Cardiac muscle cell (in vitro differentiated cells and primary cell): ENCODE measurements at places on chromosomes 13 and 19.

- peak overlapping the region; percentile 87 for H3K4me3 ChIP-seq
- no peaks in the 10 kb centered on the region for H3K27me3 ChIP-seq
- H3K36me3 ChIP-seq = no peaks in the 10 kb centered on the region
- H3K27ac ChIP-seq = peak overlapping the region; percentile 72
Measured at GRCh38 chr19:39996218-39996810, 546 bp upstream of the ZNF546 start.

DNA sequence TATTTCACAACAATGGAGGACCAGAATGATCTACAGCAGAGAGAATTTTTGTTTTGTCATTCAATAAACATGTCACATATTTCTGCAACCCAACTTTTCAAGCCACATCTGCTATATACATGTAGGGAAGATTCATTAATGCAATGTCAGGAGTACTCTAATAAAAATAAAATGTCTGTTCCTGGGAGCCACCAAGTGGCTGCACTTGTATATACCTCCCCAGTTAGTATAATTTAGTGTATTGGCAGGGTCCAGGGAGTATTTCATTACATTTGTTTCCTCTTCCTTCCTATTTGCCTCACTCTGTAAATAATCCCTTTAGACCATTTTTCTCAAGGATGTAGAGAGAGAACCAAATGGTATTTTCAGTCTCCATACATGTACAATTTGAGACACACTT, 1169.0 kb downstream of the DIAPH3 start:
- H3K27ac ChIP-seq = no peak overlapping the region
- H3K4me3 ChIP-seq = no peak overlapping the region
- H3K36me3 ChIP-seq = no peaks in the 10 kb centered on the region
- H3K27me3 ChIP-seq = no peaks in the 10 kb centered on the region
- no peak for DNase-seq

GRCh38 chr13:36031490-36031889, 99.7 kb downstream of the DCLK1 start:
- H3K4me1 ChIP-seq = no peaks in the 10 kb centered on the region
- no peaks in the 10 kb centered on the region for H3K27me3 ChIP-seq
- H3K27ac ChIP-seq = no peak overlapping the region

- H3K27ac ChIP-seq = no peak overlapping the region
- H3K4me1 ChIP-seq = no peaks in the 10 kb centered on the region
- H3K4me3 ChIP-seq = no peak overlapping the region
- H3K36me3 ChIP-seq = no peaks in the 10 kb centered on the region
- peak; percentile 48 for DNase-seq
Measured at GRCh38 chr13:97659602-97660001, 225.6 kb downstream of the RAP2A start.

GRCh38 chr19:41325947-41326706, 16.2 kb downstream of the CCDC97 start:
- H3K27me3 ChIP-seq = no peaks in the 10 kb centered on the region
- DNase-seq = peak; percentile 34
- no peaks in the 10 kb centered on the region for H3K36me3 ChIP-seq
- H3K4me3 ChIP-seq = no peak overlapping the region

DNA sequence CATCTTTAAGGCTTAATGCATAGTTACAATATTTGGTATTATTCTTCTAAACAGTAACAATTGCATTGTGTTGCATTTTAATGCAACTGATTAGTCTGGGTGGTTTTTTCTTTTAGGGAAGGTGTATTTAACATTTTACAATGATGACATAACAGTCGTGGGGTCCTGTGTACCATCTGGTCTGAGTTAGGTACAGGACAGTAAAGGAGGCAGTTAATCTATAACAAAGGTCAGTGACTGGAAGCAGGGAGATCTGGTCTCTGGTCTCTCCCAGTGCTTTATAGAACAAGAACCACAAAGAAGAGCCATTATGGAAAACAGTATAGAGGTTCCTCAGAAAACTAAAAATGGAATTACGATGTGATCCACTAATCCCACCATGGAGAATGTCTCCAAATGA, 2.7 kb upstream of the OR7G2 start:
- H3K4me3 ChIP-seq = no peak overlapping the region
- no peaks in the 10 kb centered on the region for H3K27me3 ChIP-seq
- no peak for DNase-seq
- H3K4me1 ChIP-seq = no peaks in the 10 kb centered on the region
- no peak overlapping the region for H3K27ac ChIP-seq

DNA sequence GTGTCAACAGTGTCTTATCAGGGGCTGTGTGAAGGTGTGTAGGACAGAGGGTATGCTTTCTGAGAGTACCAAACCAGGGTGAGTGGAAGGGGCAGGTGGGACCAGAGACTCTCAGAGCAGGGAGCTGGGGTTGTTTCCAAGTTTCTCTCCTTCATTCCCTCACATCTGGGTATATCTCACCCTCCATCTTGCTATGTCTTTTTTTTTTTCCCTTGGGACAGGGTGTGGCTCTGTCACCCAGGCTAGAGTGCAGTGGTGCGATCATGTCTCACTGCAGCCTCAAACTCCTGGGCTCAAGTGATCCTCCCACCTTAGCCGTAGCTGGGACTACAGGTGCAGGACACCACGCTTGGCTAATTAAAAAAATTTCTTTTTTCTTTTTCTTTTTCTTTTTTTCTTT, 10.6 kb downstream of the DAND5 start:
- DNase-seq = no peak
- no peak overlapping the region for H3K27ac ChIP-seq
- no peaks in the 10 kb centered on the region for H3K36me3 ChIP-seq
- H3K4me3 ChIP-seq = no peak overlapping the region
- no peaks in the 10 kb centered on the region for H3K4me1 ChIP-seq

GRCh38 chr13:112943309-112944125, 25.5 kb upstream of the MCF2L start:
- no peak overlapping the region for H3K27ac ChIP-seq
- peak; percentile 80 for DNase-seq
- H3K4me3 ChIP-seq = peak overlapping the region; percentile 35

DNA sequence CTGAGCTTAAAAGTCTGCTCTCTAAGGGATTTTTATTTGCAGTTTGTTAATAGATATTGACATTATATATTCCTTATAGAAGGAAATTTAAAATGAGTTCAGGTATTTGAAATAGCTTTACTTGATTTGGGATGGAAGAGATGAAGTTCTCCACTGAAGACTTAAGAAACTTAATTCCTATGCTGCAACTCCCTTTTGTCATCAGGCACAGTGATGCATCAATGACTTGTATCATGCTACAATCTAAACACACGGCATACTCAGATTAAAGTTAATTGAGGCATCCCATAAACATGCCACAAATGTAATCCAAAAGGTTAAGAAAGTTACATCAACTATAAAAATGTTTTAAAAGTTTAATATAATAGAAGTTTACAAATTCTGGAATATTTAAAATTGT, 109.0 kb downstream of the STARD13 start:
- H3K4me3 ChIP-seq = no peak overlapping the region
- no peak for DNase-seq
- H3K27ac ChIP-seq = no peak overlapping the region
- no peaks in the 10 kb centered on the region for H3K27me3 ChIP-seq
- H3K36me3 ChIP-seq = no peaks in the 10 kb centered on the region
- H3K4me1 ChIP-seq = peaks cover 15% of the 10 kb centered on the region

GRCh38 chr19:35100588-35101533, 14.8 kb upstream of the FXYD3 start:
- no peaks in the 10 kb centered on the region for H3K36me3 ChIP-seq
- no peaks in the 10 kb centered on the region for H3K27me3 ChIP-seq
- H3K27ac ChIP-seq = no peak overlapping the region

GRCh38 chr19:11692127-11692790, 46.5 kb downstream of the ZNF823 start:
- H3K4me3 ChIP-seq = no peak overlapping the region
- no peaks in the 10 kb centered on the region for H3K36me3 ChIP-seq
- DNase-seq = no peak
- H3K27ac ChIP-seq = no peak overlapping the region

DNA sequence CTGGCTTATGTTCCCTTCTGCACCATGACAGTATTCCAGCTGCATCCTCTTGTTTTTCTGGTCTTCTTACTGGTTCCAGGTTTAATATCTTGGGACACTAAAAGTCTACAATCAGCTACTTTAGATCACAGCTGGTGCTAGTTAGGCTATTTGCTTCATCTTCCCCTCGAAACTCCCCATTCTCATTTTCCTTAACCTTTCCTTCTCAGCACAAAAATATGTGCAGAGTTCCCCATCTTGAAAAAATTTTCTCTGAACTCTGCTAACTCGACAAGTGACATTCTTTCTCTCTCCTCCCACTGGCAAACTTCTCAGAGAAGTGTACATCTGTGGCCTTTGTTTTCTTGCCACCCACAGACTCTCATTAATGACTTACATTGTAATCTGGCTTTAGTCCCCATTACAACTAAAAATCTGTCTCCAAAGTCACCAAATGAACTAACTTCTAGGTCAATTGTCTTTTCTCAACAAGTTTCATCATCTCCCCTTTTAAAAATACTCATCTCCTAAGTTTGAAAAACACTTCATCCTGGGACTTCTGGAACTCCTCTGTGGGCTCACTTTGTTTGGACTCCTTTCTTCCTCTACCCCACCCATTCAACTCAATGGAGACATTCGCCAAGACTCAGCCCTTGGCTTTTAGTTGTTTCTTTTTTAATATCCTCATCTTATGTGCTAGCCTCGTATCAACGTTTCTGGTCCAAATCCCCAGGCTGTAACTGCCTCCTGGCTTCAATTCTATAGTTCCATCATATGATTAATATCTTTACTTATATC, 7.1 kb upstream of the KL start:
- peaks cover 14% of the 10 kb centered on the region for H3K27me3 ChIP-seq
- H3K4me1 ChIP-seq = no peaks in the 10 kb centered on the region
- H3K4me3 ChIP-seq = no peak overlapping the region
- H3K36me3 ChIP-seq = no peaks in the 10 kb centered on the region

- H3K27me3 ChIP-seq = no peaks in the 10 kb centered on the region
- no peak for DNase-seq
- H3K27ac ChIP-seq = no peak overlapping the region
- H3K36me3 ChIP-seq = no peaks in the 10 kb centered on the region
- H3K4me3 ChIP-seq = no peak overlapping the region
- H3K4me1 ChIP-seq = no peaks in the 10 kb centered on the region
Measured at GRCh38 chr19:33134571-33135041, 2.7 kb downstream of the WDR88 start.

DNA sequence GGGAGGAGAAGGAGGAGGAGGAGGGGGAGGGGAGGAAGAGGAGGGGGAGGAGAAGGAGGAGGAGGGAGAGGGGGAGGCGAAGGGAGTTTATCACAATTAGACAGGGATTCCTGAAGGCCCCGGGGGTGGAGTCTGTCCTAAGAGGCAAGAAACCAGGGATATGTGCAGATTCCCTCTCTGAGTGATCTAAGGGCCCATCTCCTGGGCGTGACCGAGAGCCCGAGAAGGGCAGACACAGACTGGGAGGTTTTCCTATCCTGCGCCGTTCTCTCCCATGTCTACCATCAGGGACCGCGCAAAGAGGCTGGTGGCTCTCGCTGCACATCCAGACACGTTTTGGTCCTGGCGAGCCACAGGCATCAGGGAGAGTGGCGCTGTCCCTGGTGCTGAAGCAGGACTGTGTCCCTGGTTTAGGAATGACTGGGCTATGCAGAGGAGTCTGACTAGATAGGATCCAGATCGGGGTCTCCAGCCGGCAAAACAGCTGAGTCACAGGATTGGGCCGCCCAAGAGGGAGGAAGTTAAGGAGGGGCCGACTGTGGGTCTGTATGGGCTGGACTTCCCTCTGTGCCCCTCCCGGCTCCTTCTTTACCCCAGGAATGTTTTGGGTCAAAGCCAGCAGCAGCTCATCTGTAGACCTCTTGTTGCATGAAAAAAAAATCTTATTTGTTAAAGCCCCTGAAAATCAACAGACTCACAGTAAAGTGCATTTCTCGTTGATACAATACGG, 17.9 kb upstream of the ZNF175 start:
- H3K36me3 ChIP-seq = no peaks in the 10 kb centered on the region
- no peaks in the 10 kb centered on the region for H3K4me1 ChIP-seq
- no peak overlapping the region for H3K27ac ChIP-seq
- no peak overlapping the region for H3K4me3 ChIP-seq
- peak; percentile 80 for DNase-seq
- no peaks in the 10 kb centered on the region for H3K27me3 ChIP-seq

DNA sequence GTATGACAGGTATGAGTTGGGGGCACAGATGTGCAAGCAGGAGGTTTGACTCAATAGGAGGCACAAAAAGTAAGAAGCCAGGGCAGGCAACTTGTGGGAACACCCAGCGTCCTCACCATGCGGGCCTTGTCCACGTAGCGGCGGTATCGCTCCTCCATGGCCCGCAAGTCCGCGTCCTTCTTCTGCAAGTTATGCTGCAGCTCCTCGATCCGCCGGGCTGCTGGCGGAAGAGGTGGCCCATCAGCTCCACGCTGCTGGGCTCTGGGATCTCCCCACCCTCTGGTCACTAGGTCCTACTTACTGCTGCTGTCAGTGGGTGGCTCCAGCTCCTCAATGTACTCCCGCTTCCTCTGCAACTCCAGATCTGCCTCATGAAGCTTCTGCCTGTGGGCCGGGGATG, 10.7 kb downstream of the HOOK2 start:
- no peak overlapping the region for H3K4me3 ChIP-seq
- no peak for DNase-seq
- no peaks in the 10 kb centered on the region for H3K4me1 ChIP-seq

GRCh38 chr13:99404005-99404755, 97.0 kb upstream of the GPR183 start:
- no peak overlapping the region for H3K4me3 ChIP-seq
- no peak overlapping the region for H3K27ac ChIP-seq
- no peaks in the 10 kb centered on the region for H3K27me3 ChIP-seq
- DNase-seq = no peak
- H3K36me3 ChIP-seq = no peaks in the 10 kb centered on the region

GRCh38 chr13:31214435-31214834, 14.7 kb downstream of the B3GLCT start:
- H3K27ac ChIP-seq = peak overlapping the region; percentile 52
- H3K27me3 ChIP-seq = no peaks in the 10 kb centered on the region
- H3K36me3 ChIP-seq = no peaks in the 10 kb centered on the region
- H3K4me1 ChIP-seq = peaks cover 11% of the 10 kb centered on the region
- peak; percentile 37 for DNase-seq
- H3K4me3 ChIP-seq = no peak overlapping the region

GRCh38 chr19:51800473-51801244, 5.7 kb downstream of the FPR3 start:
- peak; percentile 99 for DNase-seq
- no peak overlapping the region for H3K27ac ChIP-seq
- H3K27me3 ChIP-seq = no peaks in the 10 kb centered on the region
- H3K4me1 ChIP-seq = no peaks in the 10 kb centered on the region

DNA sequence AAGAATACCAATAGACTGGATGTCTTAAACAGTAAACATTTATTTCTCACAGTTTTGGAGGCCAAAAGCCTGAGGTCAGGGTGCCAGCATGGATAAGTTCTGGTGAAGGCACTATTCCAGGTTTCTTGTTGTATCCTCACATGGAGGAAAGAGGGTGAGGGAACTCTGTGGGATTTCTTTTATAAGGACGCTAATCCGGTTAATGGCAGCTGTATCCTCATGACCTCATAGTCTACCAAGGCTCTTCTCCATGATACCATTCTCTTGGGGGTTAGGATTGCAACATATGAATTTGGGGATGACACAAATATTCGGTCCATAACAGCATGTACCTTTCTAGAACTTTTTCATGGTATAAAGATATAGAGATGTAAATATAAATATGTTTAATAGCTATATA, 412.0 kb downstream of the LMO7 start:
- H3K4me3 ChIP-seq = no peak overlapping the region
- no peaks in the 10 kb centered on the region for H3K27me3 ChIP-seq
- no peaks in the 10 kb centered on the region for H3K4me1 ChIP-seq
- no peak for DNase-seq
- no peak overlapping the region for H3K27ac ChIP-seq
- no peaks in the 10 kb centered on the region for H3K36me3 ChIP-seq

GRCh38 chr13:113852536-113853517, 11.0 kb downstream of the GAS6 start:
- H3K27ac ChIP-seq = no peak overlapping the region
- H3K4me3 ChIP-seq = no peak overlapping the region
- no peak for DNase-seq
- no peaks in the 10 kb centered on the region for H3K27me3 ChIP-seq
- peaks cover 4% of the 10 kb centered on the region for H3K4me1 ChIP-seq
- no peaks in the 10 kb centered on the region for H3K36me3 ChIP-seq
